Tibial nerve (tissue), 4 donors: ENCODE measurements at places on chromosomes 5 and 9. TPM values are rescaled to one million over a fixed set of nuclear protein-coding genes. Genes with fewer than 3 reads are reported as not detected.
A peak's percentile ranks its signal among the peaks of the same experiment; 100 is the strongest.

The C9orf85 gene
- total RNA-seq = 14.4 TPM

The PCDHGA6 gene
- 7.4 TPM for total RNA-seq

The PANK3 gene
- total RNA-seq = 26.9 TPM

The MCC gene
- 73.9 TPM for total RNA-seq

The HAVCR1 gene
- total RNA-seq = not detected

The HMMR gene
- 1.0 TPM for total RNA-seq

The CYSRT1 gene
- total RNA-seq = not detected

The FGF18 gene
- total RNA-seq = 6.6 TPM

The GABRB2 gene
- total RNA-seq = 2.3 TPM

The IFNK gene
- total RNA-seq = not detected

The C5orf58 gene
- not detected for total RNA-seq

The FSTL4 gene
- total RNA-seq = not detected

The GOLGA1 gene
- total RNA-seq = 44.4 TPM

The GRIA1 gene
- total RNA-seq = 1.2 TPM

The SLC4A9 gene
- total RNA-seq = not detected

GRCh38 chr5:68682400-68683160, 411.2 kb upstream of the SLC30A5 start:
- no peak overlapping the region for H3K27ac ChIP-seq
- peaks cover 3% of the 10 kb centered on the region for H3K4me1 ChIP-seq
- no peaks in the 10 kb centered on the region for H3K36me3 ChIP-seq
- H3K4me3 ChIP-seq = no peak overlapping the region
- no peaks in the 10 kb centered on the region for H3K27me3 ChIP-seq

DNA sequence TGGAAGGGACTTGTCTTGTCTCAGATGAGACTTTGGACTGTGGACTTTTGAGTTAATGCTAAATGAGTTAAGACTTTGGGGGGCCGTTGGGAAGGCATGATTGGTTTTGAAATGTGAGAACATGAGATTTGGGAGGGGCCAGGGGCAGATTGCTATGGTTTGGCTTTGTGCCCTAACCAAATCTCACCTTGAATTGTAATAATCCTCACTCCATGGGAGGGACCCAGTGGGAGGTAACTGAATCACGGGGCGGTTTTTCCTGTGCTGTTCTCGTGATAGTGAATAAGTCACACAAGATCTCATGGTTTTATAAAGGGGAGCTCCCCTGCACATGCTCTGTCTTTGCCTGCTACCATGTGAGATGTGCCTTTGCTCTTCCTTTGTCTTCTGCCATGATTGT, 72.1 kb downstream of the RAI14 start:
- no peaks in the 10 kb centered on the region for H3K36me3 ChIP-seq
- no peak overlapping the region for H3K27ac ChIP-seq
- no peak for DNase-seq
- H3K4me1 ChIP-seq = peaks cover 5% of the 10 kb centered on the region
- no peaks in the 10 kb centered on the region for H3K27me3 ChIP-seq
- H3K4me3 ChIP-seq = no peak overlapping the region

- no peak overlapping the region for H3K4me3 ChIP-seq
- no peak for DNase-seq
- peaks cover 17% of the 10 kb centered on the region for H3K36me3 ChIP-seq
- H3K27me3 ChIP-seq = no peaks in the 10 kb centered on the region
- no peaks in the 10 kb centered on the region for H3K4me1 ChIP-seq
Measured at GRCh38 chr9:136081113-136081825, 13.8 kb downstream of the NACC2 start.

- H3K27ac ChIP-seq = no peak overlapping the region
- no peaks in the 10 kb centered on the region for H3K36me3 ChIP-seq
- no peak for DNase-seq
- no peaks in the 10 kb centered on the region for H3K4me1 ChIP-seq
- H3K27me3 ChIP-seq = peaks cover 38% of the 10 kb centered on the region
- peak overlapping the region; percentile 31 for H3K4me3 ChIP-seq
Measured at GRCh38 chr5:163565931-163566608, 60.7 kb downstream of the MAT2B start.

DNA sequence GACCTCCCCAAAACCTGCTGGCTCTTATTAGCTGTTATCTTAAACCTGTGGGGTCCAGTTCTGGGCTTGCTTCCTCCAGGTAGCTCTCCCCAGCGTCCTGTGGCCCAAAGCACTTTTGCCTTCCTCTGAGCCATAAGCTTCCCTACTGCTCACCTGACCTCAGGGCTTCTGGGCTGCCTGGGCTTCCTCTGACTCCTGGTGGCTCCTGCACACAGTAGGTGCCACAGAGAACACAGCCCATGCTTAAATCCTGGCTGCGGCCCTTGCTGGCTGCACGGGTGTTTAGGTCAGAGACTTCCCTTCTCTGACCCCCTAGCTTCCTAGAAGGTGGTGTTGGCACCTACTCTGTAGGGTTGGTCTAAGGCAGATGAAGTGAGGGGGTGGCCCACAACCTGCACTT, 2.5 kb downstream of the RALGDS start:
- peak overlapping the region; percentile 91 for H3K27ac ChIP-seq
- H3K4me1 ChIP-seq = no peaks in the 10 kb centered on the region
- H3K36me3 ChIP-seq = no peaks in the 10 kb centered on the region
- H3K4me3 ChIP-seq = no peak overlapping the region

- H3K4me1 ChIP-seq = no peaks in the 10 kb centered on the region
- no peak for DNase-seq
- no peaks in the 10 kb centered on the region for H3K27me3 ChIP-seq
- no peak overlapping the region for H3K27ac ChIP-seq
Measured at GRCh38 chr9:87580941-87581438, 83.3 kb downstream of the DAPK1 start.

GRCh38 chr5:138873466-138874221, 1.5 kb downstream of the LRRTM2 start:
- no peak for DNase-seq
- H3K4me1 ChIP-seq = peaks cover 19% of the 10 kb centered on the region
- H3K4me3 ChIP-seq = no peak overlapping the region
- H3K36me3 ChIP-seq = no peaks in the 10 kb centered on the region
- H3K27me3 ChIP-seq = no peaks in the 10 kb centered on the region
- peak overlapping the region; percentile 54 for H3K27ac ChIP-seq

GRCh38 chr5:107203243-107203642, 467.5 kb downstream of the EFNA5 start:
- no peak overlapping the region for H3K27ac ChIP-seq
- H3K4me3 ChIP-seq = no peak overlapping the region
- no peaks in the 10 kb centered on the region for H3K4me1 ChIP-seq
- no peaks in the 10 kb centered on the region for H3K36me3 ChIP-seq
- no peaks in the 10 kb centered on the region for H3K27me3 ChIP-seq
- no peak for DNase-seq

GRCh38 chr5:132750471-132751230, 3.4 kb downstream of the CCNI2 start:
- no peak overlapping the region for H3K27ac ChIP-seq
- H3K27me3 ChIP-seq = peaks cover 25% of the 10 kb centered on the region
- no peaks in the 10 kb centered on the region for H3K36me3 ChIP-seq
- H3K4me1 ChIP-seq = peaks cover 5% of the 10 kb centered on the region
- DNase-seq = no peak

- H3K36me3 ChIP-seq = no peaks in the 10 kb centered on the region
- no peak overlapping the region for H3K27ac ChIP-seq
- DNase-seq = no peak
- H3K27me3 ChIP-seq = no peaks in the 10 kb centered on the region
Measured at GRCh38 chr5:106269252-106269843, 1401.4 kb downstream of the EFNA5 start.

DNA sequence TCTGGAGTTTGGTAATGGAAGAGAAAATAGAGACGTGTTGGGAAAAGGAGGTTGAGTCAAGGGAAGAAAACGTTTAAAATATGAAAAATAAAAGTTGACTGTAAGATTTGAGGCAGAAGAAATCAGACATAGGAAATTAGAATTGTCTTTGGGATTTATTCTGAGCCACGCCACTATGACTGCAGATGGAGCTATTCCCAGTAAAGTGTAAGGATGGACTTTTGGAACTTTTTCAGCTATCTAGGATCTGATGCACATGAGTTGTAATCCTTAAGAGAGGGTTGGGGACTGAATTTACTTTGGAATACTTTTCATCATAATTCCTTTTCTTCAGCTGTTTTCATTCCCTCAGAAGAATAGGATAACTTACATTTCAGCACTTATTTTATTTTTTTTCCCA, 336.7 kb downstream of the FAM170A start:
- no peaks in the 10 kb centered on the region for H3K36me3 ChIP-seq
- no peak overlapping the region for H3K27ac ChIP-seq

- H3K4me1 ChIP-seq = peaks cover 5% of the 10 kb centered on the region
- H3K36me3 ChIP-seq = no peaks in the 10 kb centered on the region
- H3K27me3 ChIP-seq = no peaks in the 10 kb centered on the region
- no peak overlapping the region for H3K27ac ChIP-seq
Measured at GRCh38 chr9:87605676-87606075, 108.0 kb downstream of the DAPK1 start.

GRCh38 chr5:149210968-149211490, 60.6 kb upstream of the AFAP1L1 start:
- H3K27ac ChIP-seq = no peak overlapping the region
- peaks cover 8% of the 10 kb centered on the region for H3K4me1 ChIP-seq
- no peak for DNase-seq
- H3K4me3 ChIP-seq = no peak overlapping the region

GRCh38 chr9:136078498-136079011, 16.5 kb downstream of the NACC2 start:
- DNase-seq = no peak
- peak overlapping the region; percentile 86 for H3K27ac ChIP-seq
- H3K36me3 ChIP-seq = no peaks in the 10 kb centered on the region
- no peak overlapping the region for H3K4me3 ChIP-seq

DNA sequence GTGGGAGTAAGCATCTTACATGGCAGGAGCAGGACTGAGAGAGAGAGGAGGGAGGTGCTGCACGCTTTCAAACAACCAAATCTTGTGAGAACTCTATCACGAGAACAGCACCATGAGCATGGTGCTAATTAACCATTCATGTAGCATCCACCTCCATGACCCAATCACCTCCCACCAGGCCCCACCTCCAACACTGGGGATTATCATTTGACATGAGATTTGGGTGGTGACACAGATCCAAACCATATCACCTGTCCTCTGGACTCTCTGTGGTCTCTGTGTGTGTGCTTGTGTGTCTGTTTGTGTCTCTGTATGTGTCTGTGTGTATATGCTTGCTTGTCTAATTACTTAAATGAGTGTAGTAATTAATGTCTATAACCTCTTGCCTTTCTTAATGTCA, 31.1 kb downstream of the SEC61B start:
- no peaks in the 10 kb centered on the region for H3K4me1 ChIP-seq
- H3K36me3 ChIP-seq = no peaks in the 10 kb centered on the region
- no peak overlapping the region for H3K27ac ChIP-seq
- no peak overlapping the region for H3K4me3 ChIP-seq
- H3K27me3 ChIP-seq = no peaks in the 10 kb centered on the region

GRCh38 chr5:115472271-115473025, 72.1 kb downstream of the FEM1C start:
- H3K27ac ChIP-seq = no peak overlapping the region
- H3K4me3 ChIP-seq = no peak overlapping the region
- no peaks in the 10 kb centered on the region for H3K36me3 ChIP-seq

- no peaks in the 10 kb centered on the region for H3K4me1 ChIP-seq
- no peak overlapping the region for H3K4me3 ChIP-seq
- H3K27me3 ChIP-seq = no peaks in the 10 kb centered on the region
- no peak overlapping the region for H3K27ac ChIP-seq
- H3K36me3 ChIP-seq = no peaks in the 10 kb centered on the region
- no peak for DNase-seq
Measured at GRCh38 chr9:31582561-31582960, 801.9 kb upstream of the ACO1 start.

DNA sequence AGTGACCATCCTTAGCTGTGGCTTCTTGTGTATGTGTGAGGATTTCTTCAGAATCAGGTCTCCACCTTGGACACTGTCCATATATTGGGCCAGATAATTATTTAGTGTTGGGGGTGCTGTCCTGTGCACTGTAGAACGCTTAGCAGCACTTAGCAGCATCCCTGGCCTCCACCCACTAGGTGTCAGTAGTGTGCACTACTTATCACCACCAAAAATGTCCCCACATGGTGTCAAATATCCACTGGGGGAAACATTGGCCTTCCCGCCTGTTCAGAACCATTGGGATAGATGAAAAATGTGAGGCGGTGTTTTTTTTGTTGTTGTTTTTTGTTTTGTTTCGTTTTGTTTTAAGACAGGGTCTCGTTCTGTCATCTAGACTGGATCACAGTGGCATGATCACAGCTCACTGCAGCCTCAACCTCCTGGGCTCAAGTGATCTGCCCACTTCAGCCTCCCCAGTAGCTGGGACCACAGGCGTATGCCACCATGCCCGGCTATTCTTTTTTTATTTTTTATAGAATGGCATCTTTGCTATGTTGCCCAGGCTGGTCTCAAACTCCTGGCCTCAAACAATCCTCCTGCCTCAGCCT, 67.7 kb downstream of the TENT4A start:
- DNase-seq = no peak
- H3K27me3 ChIP-seq = no peaks in the 10 kb centered on the region
- H3K36me3 ChIP-seq = no peaks in the 10 kb centered on the region
- no peaks in the 10 kb centered on the region for H3K4me1 ChIP-seq
- no peak overlapping the region for H3K27ac ChIP-seq

- no peaks in the 10 kb centered on the region for H3K36me3 ChIP-seq
- no peak for DNase-seq
- H3K4me3 ChIP-seq = peak overlapping the region; percentile 89
- H3K4me1 ChIP-seq = peaks cover 15% of the 10 kb centered on the region
Measured at GRCh38 chr9:4983601-4984165, 1.4 kb upstream of the JAK2 start.

DNA sequence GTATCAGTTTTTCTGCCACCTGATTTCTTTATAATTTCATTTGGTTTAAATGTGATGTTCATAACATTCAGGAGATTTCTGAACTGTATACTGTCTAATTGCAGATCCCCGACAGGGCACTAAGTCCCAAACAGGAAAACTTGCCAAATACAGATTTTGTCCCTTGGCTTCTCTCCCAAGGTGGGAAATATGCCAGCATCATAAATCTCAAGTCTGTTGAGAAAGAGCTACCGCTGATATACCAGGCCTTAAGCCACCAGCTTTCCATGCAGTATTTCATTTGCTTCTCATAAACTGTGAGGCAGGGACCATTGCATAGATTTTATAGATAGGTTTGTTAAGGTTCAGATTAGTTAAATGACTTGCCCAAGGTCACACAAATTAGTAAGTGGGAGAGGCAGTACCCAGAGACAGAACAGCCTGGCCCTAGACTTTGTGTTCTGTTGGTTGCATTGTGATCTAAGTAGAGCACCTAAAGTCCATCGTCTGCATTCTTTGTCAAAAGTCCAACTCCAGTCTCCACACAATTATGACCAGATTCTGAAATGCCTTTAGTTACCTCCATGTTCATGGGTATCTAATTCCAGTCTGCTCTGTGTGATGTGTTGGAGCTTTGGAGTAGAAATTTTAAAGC, 16.2 kb downstream of the GPR21 start:
- no peaks in the 10 kb centered on the region for H3K36me3 ChIP-seq
- H3K4me3 ChIP-seq = no peak overlapping the region
- H3K4me1 ChIP-seq = no peaks in the 10 kb centered on the region
- H3K27ac ChIP-seq = no peak overlapping the region

DNA sequence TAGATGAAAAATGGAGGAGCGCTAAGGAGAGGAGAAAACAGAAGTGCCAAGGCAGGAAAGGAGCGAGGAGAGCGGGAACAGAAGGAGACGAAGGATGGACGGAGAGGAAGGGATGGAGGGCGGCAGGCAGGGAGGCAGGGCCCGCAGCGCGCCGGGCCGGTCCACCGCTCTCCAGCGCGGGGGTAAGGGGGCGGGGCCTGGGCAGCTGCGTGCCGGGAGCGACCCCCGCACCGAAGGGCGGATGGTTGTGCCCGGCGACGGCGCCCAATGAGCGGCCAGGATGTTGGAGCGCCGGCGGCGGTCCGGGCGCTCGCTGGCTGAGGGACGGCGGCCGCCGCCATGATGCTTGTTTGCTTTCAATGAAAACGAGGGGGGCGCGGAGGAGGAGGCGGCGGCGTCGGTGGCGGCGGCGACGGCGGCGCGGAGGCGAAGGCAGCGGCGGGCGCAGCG, at the start of gene CNOT6:
Gene CNOT6, plus strand, starts transcription at position 320 of the 450 bp plus-strand sequence. CDS start 34,898 bp downstream, outside the sequence.
- peaks cover 41% of the 10 kb centered on the region for H3K4me1 ChIP-seq
- no peaks in the 10 kb centered on the region for H3K36me3 ChIP-seq
- H3K27ac ChIP-seq = peak within 1 kb of the TSS; percentile 44
- peak; percentile 83 for DNase-seq
- H3K27me3 ChIP-seq = no peaks in the 10 kb centered on the region
- H3K4me3 ChIP-seq = peak within 1 kb of the TSS; percentile 69
